Aorta (tissue), 5 donors: ENCODE measurements at places on chromosomes 6 and 20. TPM values are rescaled to one million over a fixed set of nuclear protein-coding genes. Genes with fewer than 3 reads are reported as not detected.

DNA sequence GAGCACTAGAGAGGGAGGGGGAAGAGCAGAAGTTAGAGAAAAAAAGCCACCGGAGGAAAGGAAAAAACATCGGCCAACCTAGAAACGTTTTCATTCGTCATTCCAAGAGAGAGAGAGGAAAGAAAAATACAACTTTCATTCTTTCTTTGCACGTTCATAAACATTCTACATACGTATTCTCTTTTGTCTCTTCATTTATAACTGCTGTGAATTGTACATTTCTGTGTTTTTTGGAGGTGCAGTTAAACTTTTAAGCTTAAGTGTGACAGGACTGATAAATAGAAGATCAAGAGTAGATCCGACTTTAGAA lies 2.0 kb downstream of the ID4 start:
- no peak for DNase-seq
- H3K27ac ChIP-seq: peak overlapping the region; percentile 95
- H3K36me3 ChIP-seq: no peaks in the 10 kb centered on the region
- H3K27me3 ChIP-seq: no peaks in the 10 kb centered on the region
- peak overlapping the region; percentile 95 for H3K4me3 ChIP-seq

DNA sequence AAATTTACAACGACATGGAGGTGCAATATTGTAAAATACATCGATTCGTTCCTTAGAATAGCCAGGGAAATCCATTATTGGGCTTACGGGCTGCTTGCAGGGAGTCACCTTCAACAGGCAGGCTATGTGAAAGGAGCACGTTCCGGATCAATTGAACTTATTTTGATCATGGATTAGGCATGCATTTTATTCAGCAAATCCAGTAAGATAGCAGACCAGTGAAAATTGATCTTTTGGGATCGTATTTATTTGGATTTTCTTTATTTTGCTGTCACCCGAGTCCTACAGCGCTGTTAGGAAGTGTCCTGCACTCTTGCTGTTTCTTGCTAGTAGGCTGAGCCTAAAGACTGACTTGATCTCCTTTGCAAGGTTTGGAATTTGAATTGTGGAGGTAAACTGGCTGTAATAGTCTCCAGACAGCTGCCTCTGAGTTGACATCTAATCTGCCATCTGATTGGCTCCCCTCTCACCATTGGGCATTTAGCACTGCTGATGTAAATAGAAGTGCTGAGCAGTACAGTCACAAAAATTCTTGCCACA lies 3.0 kb downstream of the ARID1B start:
- peak overlapping the region; percentile 96 for H3K4me3 ChIP-seq
- H3K36me3 ChIP-seq: no peaks in the 10 kb centered on the region
- peak overlapping the region; percentile 65 for H3K27ac ChIP-seq
- H3K27me3 ChIP-seq: no peaks in the 10 kb centered on the region
- H3K4me1 ChIP-seq: no peaks in the 10 kb centered on the region

GRCh38 chr6:1873781-1874180 lies 264.1 kb downstream of the FOXC1 start:
- H3K4me3 ChIP-seq: no peak overlapping the region
- H3K27me3 ChIP-seq: no peaks in the 10 kb centered on the region
- no peaks in the 10 kb centered on the region for H3K36me3 ChIP-seq
- no peak overlapping the region for H3K27ac ChIP-seq
- H3K4me1 ChIP-seq: peaks cover 7% of the 10 kb centered on the region

GRCh38 chr6:148431413-148431812 lies 88.8 kb downstream of the SASH1 start:
- H3K27me3 ChIP-seq: no peaks in the 10 kb centered on the region
- H3K4me3 ChIP-seq: no peak overlapping the region
- H3K36me3 ChIP-seq: no peaks in the 10 kb centered on the region
- no peak overlapping the region for H3K27ac ChIP-seq
- no peak for DNase-seq

- H3K27me3 ChIP-seq: no peaks in the 10 kb centered on the region
- DNase-seq: no peak
- no peak overlapping the region for H3K4me3 ChIP-seq
- no peaks in the 10 kb centered on the region for H3K36me3 ChIP-seq
Measured at GRCh38 chr20:58308290-58308679, 1.2 kb upstream of the RAB22A start.

DNA sequence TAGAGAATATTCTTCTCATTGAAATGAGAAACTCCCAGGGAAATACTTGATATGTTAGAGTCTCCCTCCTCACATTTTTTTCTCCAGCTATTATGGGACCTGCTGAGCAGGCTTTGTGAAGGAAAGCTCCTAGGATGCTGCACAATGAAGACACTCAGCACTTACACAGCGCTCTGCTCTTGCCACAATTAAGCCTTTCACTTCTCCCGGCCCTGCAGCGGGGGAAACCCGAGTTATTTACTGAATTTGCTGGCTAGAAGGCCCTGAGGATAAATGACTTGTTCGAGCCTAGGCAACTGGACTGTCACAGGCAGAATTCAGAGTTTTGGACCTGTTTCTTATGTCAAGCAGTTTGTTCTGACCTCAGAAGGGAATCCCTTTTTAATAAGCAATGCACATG lies 102.0 kb downstream of the MAP3K7 start:
- DNase-seq: no peak
- H3K36me3 ChIP-seq: no peaks in the 10 kb centered on the region

DNA sequence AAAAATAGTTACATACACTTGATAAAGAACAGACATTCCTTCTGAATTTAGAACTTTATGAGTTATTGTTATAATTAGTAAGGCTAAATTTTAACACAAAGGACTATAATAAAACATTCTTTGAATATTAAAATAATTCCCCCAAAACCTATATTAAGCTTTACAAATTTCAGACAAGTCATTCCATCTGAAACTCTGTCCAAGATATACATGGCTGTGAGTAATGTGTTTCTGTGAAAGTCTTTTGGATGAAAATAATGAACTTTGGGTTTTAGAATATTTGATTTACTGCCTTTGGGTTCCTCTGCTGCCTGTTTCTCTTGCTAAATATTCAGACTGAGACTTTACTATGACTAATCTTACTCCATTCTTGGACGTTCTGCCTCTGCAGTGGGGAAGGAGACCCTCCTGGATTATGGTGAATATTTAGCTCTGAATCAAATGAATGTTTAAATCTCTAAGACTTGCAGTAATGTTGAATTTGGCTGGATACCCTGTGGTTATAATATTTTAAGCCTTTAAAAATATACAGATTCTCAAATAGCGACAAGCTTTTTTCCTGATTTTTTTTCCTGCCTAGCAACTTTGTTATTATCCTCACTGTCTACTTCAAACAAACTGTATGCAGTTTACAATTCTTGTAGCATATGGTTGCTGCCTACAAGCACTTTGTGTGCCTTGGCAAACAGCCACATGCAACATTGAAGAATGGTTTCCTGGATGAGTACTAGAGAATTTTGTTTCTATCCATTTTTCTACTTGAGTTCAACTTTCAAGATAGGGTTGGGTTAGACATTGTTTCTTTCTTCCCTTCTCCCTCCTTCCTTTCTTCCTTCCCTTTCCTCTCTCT lies 51.4 kb downstream of the TXLNB start:
- peaks cover 10% of the 10 kb centered on the region for H3K4me1 ChIP-seq
- no peaks in the 10 kb centered on the region for H3K36me3 ChIP-seq
- no peaks in the 10 kb centered on the region for H3K27me3 ChIP-seq
- DNase-seq: no peak
- H3K27ac ChIP-seq: peak overlapping the region; percentile 80
- H3K4me3 ChIP-seq: no peak overlapping the region

GRCh38 chr6:166751051-166751595 lies 124.1 kb upstream of the RPS6KA2 start:
- no peaks in the 10 kb centered on the region for H3K27me3 ChIP-seq
- H3K36me3 ChIP-seq: no peaks in the 10 kb centered on the region
- no peak for DNase-seq
- H3K4me3 ChIP-seq: no peak overlapping the region
- H3K27ac ChIP-seq: no peak overlapping the region

GRCh38 chr20:61436667-61437279 lies 184.7 kb downstream of the CDH4 start:
- H3K27ac ChIP-seq: no peak overlapping the region
- H3K27me3 ChIP-seq: no peaks in the 10 kb centered on the region
- no peaks in the 10 kb centered on the region for H3K36me3 ChIP-seq
- no peak overlapping the region for H3K4me3 ChIP-seq
- H3K4me1 ChIP-seq: no peaks in the 10 kb centered on the region

DNA sequence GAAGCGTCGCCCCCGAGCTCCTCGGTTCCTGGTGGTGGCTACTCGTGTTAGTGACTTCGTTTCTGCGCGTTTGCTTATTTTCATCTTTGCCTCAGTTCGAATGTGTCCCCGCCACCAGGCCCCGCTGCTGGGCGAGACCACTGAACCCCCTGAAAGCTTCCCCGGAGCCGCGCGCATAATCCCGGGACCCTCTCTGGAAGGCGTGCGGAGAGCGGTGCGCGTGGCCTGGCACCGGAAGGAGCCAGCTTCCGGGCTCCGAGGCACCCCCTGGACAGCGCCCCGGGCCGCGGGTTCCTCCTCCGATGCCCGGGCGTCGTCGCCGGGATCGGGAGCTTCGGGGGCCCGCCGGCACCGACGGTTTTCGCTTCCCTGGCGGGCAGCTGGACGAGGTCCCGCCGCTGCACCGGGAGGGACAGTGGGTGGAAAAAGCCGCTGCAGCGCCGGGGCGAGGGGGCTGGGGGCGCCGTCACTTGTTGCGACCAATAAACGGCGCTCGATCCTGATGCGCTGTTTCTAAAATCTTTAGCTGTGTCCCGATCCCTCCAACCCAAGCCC lies 643 bp upstream of the SLC35D3 start:
- no peaks in the 10 kb centered on the region for H3K27me3 ChIP-seq
- no peak overlapping the region for H3K27ac ChIP-seq
- DNase-seq: peak; percentile 75
- H3K36me3 ChIP-seq: no peaks in the 10 kb centered on the region

DNA sequence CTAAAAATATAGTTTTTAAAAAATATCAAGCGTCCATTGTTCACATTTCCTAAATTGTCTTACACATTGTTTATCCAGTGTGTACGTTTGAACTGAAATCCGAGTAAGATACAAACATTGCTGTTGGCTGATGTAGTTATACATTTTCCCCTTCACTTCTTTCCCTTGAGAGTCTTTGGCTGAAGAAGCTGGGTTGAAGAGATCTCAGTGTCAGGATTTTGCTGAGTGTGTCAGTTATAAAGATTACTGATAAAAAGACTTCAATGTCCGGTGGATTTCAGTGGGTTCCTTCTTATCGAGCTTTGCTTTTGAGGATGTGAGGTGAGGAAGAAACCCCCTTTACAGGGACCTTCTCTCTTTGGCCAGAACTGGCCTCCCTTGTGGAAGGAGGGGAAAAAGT lies 20.5 kb downstream of the RFPL4B start:
- no peak overlapping the region for H3K27ac ChIP-seq
- DNase-seq: no peak
- H3K36me3 ChIP-seq: no peaks in the 10 kb centered on the region

- H3K4me3 ChIP-seq: no peak overlapping the region
- H3K27me3 ChIP-seq: no peaks in the 10 kb centered on the region
- no peaks in the 10 kb centered on the region for H3K36me3 ChIP-seq
- no peaks in the 10 kb centered on the region for H3K4me1 ChIP-seq
- DNase-seq: no peak
Measured at GRCh38 chr6:12132351-12133222, 120.5 kb downstream of the HIVEP1 start.

DNA sequence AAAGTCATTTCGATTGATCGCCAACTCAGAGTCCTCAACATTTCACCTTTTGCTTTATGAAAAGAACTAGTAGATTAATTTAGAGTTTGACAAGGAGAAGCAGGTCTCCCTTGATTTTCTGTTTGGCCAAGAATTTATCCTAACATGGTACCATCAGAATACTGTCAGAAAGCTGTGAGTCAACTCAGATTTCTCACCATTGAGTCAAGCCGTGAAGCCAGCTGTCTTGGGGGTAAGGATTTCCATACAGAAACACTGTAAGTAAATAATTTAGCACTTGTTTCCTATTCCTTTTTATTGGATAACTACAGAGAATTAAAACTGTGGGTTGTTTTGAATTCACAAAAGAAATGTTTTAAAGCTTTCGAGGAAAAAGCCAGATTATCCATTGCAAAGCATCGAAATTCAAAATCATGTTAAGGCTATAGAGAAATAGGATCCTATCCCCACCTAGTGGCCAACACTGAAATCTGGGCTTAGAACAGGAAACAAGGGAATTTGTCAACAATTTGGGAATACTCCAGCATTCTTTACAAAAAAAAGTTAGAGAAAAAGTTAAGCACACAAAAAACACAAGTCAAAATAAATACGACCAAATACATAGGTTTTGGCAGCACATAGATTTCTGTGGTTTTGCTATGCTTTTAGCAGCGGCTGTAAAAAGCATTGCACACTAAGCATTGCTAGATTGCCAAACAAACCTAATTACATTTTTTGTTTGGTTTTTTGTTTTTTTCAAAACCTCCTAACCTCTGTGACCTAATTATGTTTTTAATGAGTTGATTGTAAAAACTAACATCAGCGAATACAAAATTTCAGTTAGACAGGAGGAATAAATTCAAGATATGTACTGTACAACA lies 44.2 kb downstream of the COL11A2 start:
- H3K36me3 ChIP-seq: no peaks in the 10 kb centered on the region
- no peak overlapping the region for H3K4me3 ChIP-seq
- no peak overlapping the region for H3K27ac ChIP-seq
- no peak for DNase-seq
- H3K4me1 ChIP-seq: no peaks in the 10 kb centered on the region
- H3K27me3 ChIP-seq: peaks cover 2% of the 10 kb centered on the region

- no peak overlapping the region for H3K27ac ChIP-seq
- no peak for DNase-seq
- no peak overlapping the region for H3K4me3 ChIP-seq
- H3K4me1 ChIP-seq: peaks cover 2% of the 10 kb centered on the region
- H3K27me3 ChIP-seq: no peaks in the 10 kb centered on the region
Measured at GRCh38 chr20:35823147-35823546, 51.3 kb downstream of the PHF20 start.

DNA sequence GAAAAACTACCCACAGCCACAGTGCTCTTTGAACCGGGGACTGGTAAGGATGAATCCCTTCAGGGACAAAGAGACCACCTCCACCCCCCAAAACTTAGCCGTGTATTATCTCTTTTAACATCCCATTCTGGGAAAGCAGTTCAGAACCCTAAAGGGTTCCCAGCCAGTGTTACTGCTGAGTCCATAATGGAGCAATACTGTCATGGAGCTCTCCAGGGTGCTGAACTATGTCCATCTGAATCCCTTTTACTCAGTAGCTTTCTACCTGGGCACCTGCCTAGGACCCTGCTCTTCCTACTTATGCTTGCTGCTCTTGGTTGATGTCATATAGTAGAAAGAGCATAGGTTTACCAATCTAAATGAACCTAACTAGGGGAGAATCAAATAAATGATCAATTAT lies 22.3 kb upstream of the SAYSD1 start:
- H3K27me3 ChIP-seq: no peaks in the 10 kb centered on the region
- no peak overlapping the region for H3K27ac ChIP-seq
- DNase-seq: no peak
- H3K36me3 ChIP-seq: no peaks in the 10 kb centered on the region
- H3K4me3 ChIP-seq: no peak overlapping the region

- H3K4me3 ChIP-seq: no peak overlapping the region
- no peaks in the 10 kb centered on the region for H3K4me1 ChIP-seq
- no peaks in the 10 kb centered on the region for H3K27me3 ChIP-seq
- no peaks in the 10 kb centered on the region for H3K36me3 ChIP-seq
- peak; percentile 75 for DNase-seq
Measured at GRCh38 chr20:49344975-49345374, 67.1 kb upstream of the ZNFX1 start.

CST2 gene
- total RNA-seq: not detected

ARMC2 gene
- total RNA-seq: 20.7 TPM

APOBEC2 gene
- not detected for total RNA-seq

PGC gene
- total RNA-seq: 0.65 TPM

PLCB1 gene
- total RNA-seq: 10.7 TPM

SIRPA gene
- 41.4 TPM for total RNA-seq

RAD21L1 gene
- total RNA-seq: not detected

RAET1L gene
- total RNA-seq: not detected

TCF15 gene
- 0.58 TPM for total RNA-seq
